Non-pigmented ciliary epithelial cell (primary cell): ENCODE measurements at places on chromosomes 1 and 21.
A peak's percentile ranks its signal among the peaks of the same experiment; 100 is the strongest.

- no peak for DNase-seq
These were observed 8.9 kb downstream of the COQ8A start for GRCh38 chr1:226948996-226949395.

GRCh38 chr1:114345930-114346479 lies 165.0 kb downstream of the TRIM33 start:
- no peak for DNase-seq

DNA sequence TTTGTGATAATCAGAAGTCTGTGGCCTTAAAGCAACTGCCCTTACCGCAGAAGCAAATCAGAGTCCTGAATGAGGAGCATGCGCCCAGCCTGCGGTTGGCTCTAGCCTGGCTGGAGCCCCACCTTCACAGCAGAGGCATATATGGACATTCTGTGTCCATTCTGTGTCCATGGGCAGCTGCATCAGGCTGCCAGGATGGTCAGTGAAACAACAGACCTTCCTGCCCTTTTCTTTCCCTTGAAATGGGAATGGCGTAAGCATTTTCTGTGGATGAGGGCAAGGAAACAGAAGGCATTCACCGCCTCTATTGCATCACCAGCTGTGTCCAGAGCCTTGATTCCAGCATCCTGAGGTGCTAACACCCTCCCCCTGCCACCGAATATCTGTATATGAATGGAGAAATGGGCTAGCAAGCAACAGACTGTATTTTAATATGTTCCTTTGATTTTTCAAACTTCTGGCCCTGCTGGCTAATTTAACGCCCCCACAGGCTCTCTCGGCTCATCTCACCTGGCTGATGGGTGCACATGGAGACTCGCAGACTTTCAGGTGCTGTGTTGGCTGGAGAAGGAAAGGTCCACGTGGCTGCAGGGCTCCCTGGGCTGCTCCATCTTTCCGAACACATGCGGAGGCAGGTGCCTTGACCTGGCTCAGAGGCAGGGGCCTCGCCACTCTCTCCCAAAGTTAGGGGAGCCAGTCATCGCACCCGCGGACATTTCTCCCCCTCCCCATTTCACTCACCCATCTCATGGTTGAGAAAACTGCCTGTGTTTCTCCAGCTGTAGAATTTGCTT lies 159.2 kb downstream of the GALNT2 start:
- DNase-seq: no peak

DNA sequence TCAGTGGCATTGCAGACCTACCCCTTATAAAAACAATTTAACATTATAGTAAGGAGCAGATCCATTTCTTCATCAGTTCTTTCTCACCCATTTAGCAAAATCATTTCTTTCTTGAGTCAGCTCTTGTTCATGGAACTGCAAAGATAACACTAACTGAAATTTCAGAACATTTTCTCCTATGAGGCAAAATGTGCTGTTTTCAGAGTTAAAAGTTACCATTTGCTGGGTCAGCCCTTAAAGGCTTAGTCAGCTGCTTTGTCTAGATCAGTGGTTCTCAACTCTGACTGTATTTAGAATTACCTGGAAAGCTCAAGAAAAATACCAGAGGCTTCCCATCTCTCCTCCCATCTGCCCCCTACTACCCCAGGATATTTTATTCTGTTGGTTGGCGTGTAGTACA lies 12.2 kb downstream of the METTL13 start:
- DNase-seq: no peak

DNA sequence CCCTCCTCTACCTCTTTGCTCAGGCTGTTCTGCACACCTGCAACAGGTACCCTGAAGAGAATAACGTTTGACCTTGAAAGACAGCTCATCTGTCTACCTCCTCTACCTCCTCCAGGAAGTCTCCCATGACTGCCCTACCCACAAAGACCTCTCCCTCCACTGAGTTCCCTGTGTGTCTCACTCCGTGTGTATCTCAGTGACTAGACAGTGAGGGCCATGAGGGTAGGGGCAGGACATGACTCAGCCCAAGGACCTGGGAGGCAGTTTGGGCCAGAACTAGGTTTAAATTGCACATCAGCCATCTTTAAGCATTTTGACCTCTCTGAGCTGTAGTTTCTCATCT lies 32.0 kb upstream of the LRP8 start:
- DNase-seq: no peak

DNA sequence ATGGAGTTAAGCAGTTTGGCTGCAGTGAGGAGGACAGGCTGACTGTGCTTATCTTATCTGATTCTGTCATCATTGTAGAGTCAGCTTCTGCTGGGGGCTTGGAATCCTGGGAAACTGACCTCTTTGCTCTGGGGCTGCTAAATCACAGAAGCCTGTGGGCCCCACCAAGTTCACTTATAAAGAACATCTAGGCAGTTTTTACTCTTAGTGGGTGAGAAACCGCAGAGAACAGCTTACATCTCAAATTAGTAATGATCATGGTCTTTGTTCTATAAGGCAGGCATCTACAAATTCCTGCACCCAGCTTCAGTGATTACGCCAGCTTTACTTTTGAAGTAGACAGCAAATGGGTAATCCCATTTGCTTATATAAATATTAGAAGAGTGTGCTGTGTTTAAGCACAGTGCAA lies 75.7 kb downstream of the ZC3H11B start:
- no peak for DNase-seq

DNA sequence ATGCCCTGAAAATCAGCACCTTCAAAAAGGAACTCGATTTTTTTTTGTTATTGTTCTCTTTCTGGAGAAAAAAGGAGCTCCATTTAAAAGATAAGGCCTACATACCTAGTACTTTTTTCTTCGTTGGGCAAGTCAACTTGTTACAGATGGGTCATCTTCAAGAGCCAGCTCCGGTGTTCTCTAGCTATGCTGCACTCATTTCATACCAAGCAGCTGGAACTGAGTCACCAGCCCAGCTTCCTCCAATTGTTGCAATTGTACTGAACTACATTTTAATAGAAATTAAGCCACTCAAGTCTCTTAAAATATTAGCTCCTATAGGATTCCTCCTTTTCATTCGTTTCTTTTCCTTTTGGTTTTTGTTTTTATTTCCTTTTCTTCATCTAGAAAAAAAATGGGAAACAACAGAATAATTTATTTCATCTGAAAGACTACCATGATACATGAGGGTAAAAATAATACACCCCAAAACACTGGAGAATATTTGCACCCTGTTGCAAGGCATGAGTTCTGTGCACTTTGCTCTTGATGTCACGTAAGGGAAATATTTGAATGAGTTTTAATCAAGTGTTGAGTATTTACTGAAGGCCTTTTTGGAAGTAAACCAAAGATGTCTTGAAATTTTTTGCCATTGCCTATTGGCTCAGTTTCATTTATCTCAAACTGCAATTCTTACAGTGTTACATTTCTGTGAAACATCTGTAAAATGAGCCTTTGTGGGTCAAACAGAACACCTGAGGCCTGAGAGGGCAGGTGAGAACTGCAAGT lies 60.5 kb downstream of the CLIC4 start:
- DNase-seq: peak; percentile 59

DNA sequence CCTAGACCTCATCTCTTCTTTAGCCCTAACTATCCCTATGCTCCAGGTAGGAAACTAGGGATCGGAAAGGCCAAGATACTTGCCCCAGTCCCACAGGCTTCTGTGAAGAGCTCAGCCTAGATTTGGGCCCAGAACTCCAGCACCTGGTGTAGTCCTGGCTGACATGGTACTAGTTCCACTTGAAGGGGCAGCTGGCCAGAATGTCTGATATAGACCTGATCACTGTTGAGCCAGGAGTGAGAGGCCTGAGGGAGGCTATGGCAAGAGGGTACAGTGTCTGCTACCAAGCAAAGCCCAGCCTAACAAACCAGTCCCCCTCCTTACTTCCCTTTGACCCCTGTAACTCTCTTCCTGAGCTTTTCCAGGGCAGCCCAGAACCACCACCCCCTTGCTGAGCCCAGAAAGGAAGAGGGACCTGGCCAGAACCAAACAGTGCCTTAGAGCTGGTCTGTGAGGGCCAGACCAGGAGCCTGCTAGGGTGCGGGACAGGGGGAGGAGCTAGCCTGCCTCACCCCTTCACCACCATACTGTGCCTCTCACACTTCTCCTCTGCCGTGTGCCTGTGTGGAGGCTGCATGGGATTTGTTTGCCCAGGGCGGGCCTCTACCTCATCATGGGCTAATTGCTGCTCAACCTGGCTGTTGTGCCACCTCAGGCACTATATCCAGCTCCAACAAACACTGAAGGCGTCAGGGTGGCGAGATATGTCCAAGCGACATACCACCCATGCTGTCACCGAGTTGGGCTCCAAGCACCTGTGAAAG lies 10.9 kb downstream of the POMGNT1 start:
- DNase-seq: no peak

DNA sequence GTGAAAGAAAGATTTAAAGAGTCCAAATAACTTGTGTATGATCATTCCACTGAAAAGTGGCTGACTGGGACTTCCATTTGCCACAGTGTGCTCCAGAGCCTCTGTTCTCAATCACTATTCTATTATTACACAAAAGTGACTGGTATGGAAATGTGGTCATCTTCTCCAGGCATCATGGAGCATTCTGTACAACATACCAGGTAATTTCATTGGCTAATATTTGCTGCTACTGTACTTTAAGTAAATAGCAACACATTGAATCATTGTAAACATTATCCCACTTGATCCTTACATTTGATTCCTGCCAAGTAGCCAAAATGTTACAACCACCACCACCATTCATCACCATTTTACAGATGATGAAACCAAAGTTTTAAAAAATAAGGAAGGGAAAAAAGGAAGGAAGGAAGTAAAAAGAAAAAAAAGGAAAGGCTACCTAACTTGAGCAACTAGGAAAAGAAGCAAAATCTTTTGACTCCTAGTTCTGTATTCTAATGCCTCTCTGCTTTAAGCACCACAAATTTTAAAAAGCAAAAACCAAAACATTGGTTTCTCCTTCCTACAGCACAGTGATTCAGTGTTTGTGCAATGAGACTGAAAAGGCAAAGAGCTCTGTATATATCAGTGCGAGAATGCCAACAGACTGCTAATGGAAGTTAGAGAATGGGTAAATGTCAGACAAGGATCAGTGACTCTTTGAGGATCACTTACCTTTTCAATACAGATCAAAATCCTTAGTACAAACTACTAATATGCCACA lies 361.4 kb upstream of the PTBP2 start:
- DNase-seq: no peak

GRCh38 chr1:31855038-31855845 lies 39.4 kb upstream of the SPOCD1 start:
- peak; percentile 38 for DNase-seq

GRCh38 chr1:187629075-187629474 lies 800.3 kb downstream of the PLA2G4A start:
- no peak for DNase-seq

DNA sequence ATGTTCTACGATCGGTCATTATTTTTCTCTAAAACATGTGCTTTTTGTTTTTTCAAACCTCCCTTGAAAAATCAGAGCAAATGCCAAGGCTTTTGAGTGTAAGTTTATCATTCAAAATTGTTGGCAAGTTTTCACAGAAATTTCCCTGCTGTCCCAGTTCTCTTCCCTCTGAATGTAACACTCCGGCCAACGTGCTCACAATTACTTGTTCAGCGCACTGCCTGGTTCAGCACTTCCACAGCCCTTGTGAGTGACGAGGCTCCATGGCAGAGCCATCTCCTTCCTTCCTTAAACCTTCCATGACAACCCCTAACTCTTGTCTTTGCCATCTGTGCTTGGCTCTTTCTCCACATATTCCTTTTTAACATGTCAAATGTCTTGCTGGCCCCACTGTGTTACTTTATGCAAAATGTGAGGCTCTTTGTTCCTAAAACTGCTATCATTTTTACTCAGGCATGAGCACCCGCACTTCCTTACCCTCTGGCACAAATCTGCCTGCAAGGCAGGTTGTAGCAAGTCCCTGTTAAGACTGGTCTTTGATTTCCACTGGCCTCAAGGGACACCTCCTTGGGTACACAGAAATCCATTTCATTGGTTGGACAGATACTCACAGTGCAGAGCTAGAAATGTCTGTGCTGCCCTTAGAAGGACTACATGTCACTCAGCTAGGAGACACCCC lies 142.8 kb downstream of the HUNK start:
- DNase-seq: no peak

DNA sequence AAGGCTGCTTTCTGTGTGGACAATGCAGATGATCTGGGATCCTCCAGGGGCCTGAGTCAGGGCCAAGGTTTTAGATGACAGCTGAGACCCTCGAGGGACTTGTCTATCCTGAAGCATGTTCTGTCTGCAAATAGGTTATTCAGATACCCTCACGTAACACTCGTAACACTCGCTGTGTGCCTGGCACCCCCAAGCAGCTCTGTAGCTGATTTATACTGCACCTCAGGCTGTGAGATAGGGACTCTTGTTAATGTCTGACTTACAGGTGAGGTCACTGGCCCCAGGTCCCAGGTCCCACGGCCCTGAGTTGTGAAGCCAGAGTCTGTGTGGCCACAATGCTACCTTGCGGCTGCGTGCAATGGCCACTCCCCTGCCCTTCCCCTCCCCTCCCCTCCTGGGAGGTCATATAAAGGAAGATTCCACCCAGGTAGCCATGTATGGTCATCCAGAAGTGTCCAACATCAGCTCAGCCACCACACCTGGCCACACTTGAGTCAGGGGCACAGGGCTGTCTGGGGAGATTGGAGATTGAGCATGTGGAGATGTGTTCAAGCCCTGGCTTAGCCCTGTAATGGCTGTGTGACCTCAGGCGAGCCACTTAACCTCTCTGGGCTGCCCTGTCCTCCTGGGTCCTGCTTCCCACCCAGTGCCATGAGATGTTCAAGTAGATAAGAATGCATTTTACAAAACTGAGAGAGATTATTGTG lies 687.7 kb downstream of the MATN1 start:
- DNase-seq: no peak
